Neural crest cell (in vitro differentiated cells): ENCODE measurements at places on chromosomes 3 and 15.

- H3K36me3 ChIP-seq = no peaks in the 10 kb centered on the region
- H3K27ac ChIP-seq = peak overlapping the region; percentile 19
- no peak for DNase-seq
- no peaks in the 10 kb centered on the region for H3K27me3 ChIP-seq
- H3K4me1 ChIP-seq = peaks cover 14% of the 10 kb centered on the region
These were observed 14.1 kb downstream of the MYL3 start for GRCh38 chr3:46849045-46849631.

DNA sequence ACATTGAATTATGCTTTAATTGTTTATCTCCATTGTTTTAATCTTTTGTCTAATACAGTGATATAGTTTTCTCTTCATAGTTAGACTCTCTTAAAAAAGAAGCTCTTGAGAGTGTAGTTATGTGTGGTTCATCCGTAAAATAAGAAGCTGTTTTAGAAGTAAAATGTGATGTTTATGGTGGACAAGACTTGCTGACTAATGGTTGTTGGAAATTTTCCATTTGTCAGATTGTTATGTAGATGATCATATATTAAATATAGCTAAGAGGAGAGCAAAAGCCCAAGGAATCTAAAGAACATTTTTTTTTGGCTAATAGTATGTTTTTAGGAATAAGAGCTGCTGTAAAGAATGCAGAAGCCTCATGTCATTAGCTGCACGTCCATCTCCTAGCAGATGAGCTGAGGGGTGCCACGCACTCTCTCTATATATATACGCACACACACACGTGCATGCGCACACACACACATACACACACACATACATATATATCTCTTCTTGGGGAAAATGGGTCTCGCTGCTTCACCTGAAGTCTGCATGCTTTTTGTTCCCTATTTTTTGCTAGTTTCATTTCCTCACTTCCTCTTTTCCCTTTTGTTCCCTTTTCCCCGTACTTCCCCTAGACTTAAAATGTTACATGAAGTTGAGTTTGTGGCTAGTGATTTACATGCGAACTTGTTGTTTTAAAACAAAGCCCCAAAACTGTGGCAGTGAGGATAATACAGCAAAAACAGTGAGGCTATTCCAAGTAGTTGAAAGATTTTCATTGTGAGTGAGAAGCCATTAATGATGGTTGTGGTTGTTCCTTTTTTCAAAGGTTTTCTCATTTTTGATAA lies 107.8 kb downstream of the MBNL1 start:
- H3K36me3 ChIP-seq = peaks cover 12% of the 10 kb centered on the region
- no peak for DNase-seq
- no peaks in the 10 kb centered on the region for H3K27me3 ChIP-seq
- no peak overlapping the region for H3K27ac ChIP-seq
- H3K4me1 ChIP-seq = peaks cover 19% of the 10 kb centered on the region
- H3K4me3 ChIP-seq = no peak overlapping the region

DNA sequence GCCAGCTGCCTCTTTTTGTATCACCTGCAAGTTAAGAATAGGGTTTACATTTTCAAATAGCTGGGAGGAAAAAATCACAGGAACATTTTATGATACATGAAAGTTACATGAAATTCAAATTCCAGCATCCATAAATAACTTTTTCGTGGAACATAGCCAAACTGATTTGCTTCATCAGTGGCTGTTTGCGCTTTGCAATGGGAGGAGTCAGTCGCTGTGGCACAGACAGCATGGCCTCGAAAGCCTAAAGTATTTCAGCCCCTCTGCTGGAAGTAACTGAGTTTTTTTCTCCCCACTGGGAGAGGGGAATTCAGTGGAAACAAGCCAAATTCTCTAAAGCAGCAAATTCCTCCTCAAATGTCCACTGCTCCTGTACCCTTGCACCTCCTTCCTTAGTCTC lies 271.9 kb downstream of the SUCLG2 start:
- H3K36me3 ChIP-seq = peaks cover 3% of the 10 kb centered on the region
- H3K4me1 ChIP-seq = no peaks in the 10 kb centered on the region
- no peak for DNase-seq
- no peak overlapping the region for H3K4me3 ChIP-seq
- no peak overlapping the region for H3K27ac ChIP-seq

DNA sequence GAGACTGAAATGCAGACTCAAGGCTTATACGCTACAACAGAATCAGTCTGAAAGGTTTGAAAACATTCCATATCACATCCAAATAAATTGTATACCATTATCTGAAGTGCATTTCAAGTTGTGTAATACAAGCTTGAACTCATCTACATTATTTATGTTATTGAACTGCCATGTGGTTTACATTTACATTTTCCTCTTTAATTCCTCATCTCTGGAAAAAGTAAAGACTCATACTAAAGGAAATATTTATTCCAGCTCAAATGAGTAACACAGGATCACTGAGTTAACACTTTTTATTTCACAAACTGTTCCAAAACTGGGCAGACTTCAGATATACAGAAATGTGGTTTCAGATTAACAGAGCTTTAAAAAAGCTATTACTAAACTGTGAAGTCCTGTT lies 282.5 kb downstream of the ULK4 start:
- H3K27me3 ChIP-seq = no peaks in the 10 kb centered on the region
- no peaks in the 10 kb centered on the region for H3K36me3 ChIP-seq
- no peak for DNase-seq
- no peak overlapping the region for H3K27ac ChIP-seq
- H3K4me1 ChIP-seq = no peaks in the 10 kb centered on the region

GRCh38 chr3:72836923-72837322 lies 11.3 kb downstream of the SHQ1 start:
- no peaks in the 10 kb centered on the region for H3K4me1 ChIP-seq
- DNase-seq = no peak
- H3K27ac ChIP-seq = no peak overlapping the region

GRCh38 chr3:159669766-159670165 lies 318.9 kb upstream of the IL12A start:
- no peak for DNase-seq
- no peaks in the 10 kb centered on the region for H3K36me3 ChIP-seq
- no peaks in the 10 kb centered on the region for H3K27me3 ChIP-seq
- no peak overlapping the region for H3K27ac ChIP-seq
- H3K4me3 ChIP-seq = no peak overlapping the region
- H3K4me1 ChIP-seq = no peaks in the 10 kb centered on the region

GRCh38 chr15:39579487-39580116 lies 1.3 kb upstream of the THBS1 start:
- H3K36me3 ChIP-seq = peaks cover 5% of the 10 kb centered on the region
- peaks cover 25% of the 10 kb centered on the region for H3K27me3 ChIP-seq

GRCh38 chr15:58521293-58521991 lies 89.7 kb downstream of the LIPC start:
- DNase-seq = no peak
- no peaks in the 10 kb centered on the region for H3K27me3 ChIP-seq
- H3K27ac ChIP-seq = peak overlapping the region; percentile 43
- no peak overlapping the region for H3K4me3 ChIP-seq

DNA sequence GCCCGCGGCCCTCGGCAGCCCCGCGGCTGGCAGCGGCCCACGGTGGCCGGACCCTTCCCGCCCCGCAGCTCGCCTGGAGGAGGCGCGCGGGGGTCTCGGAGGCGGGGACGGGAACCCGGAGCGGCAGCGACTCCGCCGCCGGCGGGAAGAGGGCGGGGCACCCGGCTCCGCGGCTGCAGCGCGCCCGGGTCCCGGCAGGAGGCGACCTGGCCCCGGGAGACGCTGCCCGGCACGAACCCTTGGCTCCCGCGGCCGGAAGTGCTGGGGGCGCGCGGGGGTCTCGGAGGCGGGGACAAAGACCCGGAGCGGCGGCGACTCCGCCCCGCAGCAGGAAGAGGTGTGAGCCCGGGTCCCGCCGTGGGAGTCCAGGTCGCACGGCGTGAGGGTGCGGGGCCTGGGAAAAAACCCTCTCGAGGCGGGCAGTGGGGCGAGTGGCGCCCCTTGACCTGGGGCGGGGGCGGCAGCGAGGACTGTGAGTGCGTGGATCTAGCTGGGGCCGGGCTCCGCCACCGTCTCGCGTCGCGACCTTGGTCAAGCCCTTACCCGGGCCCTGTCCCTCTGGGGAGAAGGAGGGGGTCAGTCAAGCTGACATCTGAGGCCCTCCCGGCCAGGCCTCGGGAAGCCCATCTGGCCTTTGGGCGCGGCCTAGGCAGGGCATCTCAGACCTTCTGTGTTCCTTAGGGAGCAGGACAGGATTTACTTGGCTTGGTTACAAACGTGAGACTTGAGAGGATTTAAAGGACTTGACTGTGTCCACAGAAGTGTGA lies at the start of gene CIB2:
Gene CIB2 (minus strand): TSS at position 151 of the 767 bp plus-strand sequence. CDS start 230 bp downstream, outside the sequence.
- no peaks in the 10 kb centered on the region for H3K36me3 ChIP-seq
- peaks cover 17% of the 10 kb centered on the region for H3K4me1 ChIP-seq
- H3K27me3 ChIP-seq = no peaks in the 10 kb centered on the region
- H3K27ac ChIP-seq = peak within 1 kb of the TSS; percentile 94
- peak; percentile 87 for DNase-seq
- H3K4me3 ChIP-seq = peak within 1 kb of the TSS; percentile 86

GRCh38 chr3:155512175-155512866 lies 218.8 kb upstream of the STRIT1 start:
- no peak for DNase-seq
- peaks cover 26% of the 10 kb centered on the region for H3K36me3 ChIP-seq
- H3K4me1 ChIP-seq = peaks cover 8% of the 10 kb centered on the region
- H3K27ac ChIP-seq = no peak overlapping the region
- H3K4me3 ChIP-seq = peak overlapping the region; percentile 2

DNA sequence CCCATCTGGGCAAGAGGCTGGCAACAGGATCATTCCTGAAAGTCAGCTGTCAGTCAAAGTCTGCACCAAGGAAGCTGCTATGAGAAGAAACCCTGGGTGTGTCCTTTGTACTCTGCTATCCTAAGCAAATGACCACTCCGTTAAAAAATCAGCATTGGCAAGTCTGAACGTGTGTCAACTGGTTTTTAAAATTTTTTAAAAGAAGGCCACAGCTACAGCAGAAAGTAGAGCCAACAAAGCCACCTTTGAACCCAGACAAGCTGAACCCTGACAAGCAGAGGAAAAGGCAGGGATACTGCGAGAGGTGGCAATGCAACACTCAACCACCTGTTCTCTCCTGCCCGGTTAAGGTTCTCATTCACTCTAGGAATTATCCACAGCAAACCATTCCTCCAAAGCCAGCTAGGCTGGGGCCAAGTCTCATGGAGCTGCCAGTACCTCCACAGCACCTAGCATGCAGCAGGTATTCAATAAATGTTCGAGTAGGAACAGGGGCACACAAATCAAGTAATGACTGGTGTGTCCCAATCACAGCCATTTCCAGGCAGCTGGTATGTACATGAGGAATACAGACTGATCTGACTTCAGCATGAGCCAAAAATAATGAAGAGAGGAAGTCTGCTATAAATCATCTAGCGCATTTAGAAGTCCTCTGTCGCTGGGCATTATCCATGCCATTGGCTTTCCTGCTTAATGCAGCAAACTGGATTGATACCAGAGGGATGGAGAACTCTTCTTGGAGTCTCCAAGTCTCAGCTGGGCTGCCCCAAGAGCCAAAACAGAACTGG lies 76.0 kb downstream of the ADCY5 start:
- H3K27ac ChIP-seq = no peak overlapping the region
- no peak overlapping the region for H3K4me3 ChIP-seq

GRCh38 chr3:112111785-112112402 lies 21.2 kb downstream of the GCSAM start:
- peaks cover 42% of the 10 kb centered on the region for H3K4me1 ChIP-seq
- H3K27ac ChIP-seq = no peak overlapping the region
- peak; percentile 46 for DNase-seq
- H3K36me3 ChIP-seq = peaks cover 9% of the 10 kb centered on the region

DNA sequence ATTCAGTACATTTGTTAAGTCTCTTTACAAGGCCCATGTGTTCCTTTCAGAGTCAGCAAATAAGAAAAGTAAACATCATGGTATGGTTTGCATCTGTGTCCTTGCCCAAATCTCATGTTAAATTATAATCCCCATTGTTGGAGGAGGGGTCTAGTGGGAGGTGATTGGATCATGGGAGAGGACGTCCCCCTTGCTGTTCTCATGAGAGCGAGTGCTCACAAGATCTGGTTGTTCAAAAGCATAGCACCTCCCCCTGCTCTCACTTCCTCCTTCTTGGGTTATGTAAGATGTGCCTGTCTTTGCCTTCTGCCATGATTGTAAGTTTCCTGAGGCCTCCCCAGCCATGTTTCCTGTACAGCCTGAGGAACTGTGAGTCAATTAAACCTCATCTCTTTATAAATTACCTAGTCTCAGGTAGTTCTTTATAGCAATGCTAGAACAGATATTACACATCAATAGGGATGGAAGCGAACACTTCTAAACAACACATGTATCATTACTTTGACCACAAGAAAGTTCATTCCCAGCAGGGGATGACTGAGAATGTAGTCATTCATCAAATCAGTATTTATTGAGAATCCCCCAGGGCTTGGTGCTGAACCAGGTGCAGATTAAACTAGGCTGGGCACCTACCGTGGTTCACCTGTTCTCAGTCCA lies 4.1 kb downstream of the EFCAB12 start:
- H3K4me3 ChIP-seq = no peak overlapping the region
- H3K27me3 ChIP-seq = peaks cover 6% of the 10 kb centered on the region
- no peak for DNase-seq
- peaks cover 48% of the 10 kb centered on the region for H3K4me1 ChIP-seq
- H3K36me3 ChIP-seq = peaks cover 6% of the 10 kb centered on the region
- H3K27ac ChIP-seq = peak overlapping the region; percentile 70

- no peak for DNase-seq
- H3K4me1 ChIP-seq = peaks cover 52% of the 10 kb centered on the region
- H3K27me3 ChIP-seq = peaks cover 89% of the 10 kb centered on the region
- no peak overlapping the region for H3K27ac ChIP-seq
These were observed 78.2 kb downstream of the NR2F2 start for GRCh38 chr15:96408591-96409183.

- no peak for DNase-seq
- H3K4me1 ChIP-seq = peaks cover 30% of the 10 kb centered on the region
- no peak overlapping the region for H3K27ac ChIP-seq
- H3K36me3 ChIP-seq = no peaks in the 10 kb centered on the region
- no peaks in the 10 kb centered on the region for H3K27me3 ChIP-seq
These were observed 63.9 kb downstream of the CERS3 start for GRCh38 chr15:100464888-100465287.

DNA sequence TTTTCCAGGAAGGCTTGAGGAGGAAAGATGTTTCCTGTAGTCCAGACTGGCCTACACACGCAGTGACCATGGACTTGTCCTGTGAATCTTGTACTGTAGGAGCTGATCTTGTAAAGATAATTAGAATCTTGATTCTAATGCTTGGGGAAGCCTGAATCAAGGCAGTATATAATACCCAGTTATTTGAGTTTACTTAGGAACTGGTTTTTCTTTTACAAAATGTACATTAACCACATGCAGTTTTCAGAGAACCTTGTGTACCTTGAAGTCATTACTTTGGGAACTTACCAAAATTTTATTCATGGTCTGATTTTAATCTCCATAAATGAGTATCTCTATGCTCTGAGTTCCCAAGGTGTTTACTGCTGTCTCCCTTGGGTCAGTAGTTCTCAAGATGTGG lies 439.9 kb upstream of the AZI2 start:
- DNase-seq = no peak
- no peak overlapping the region for H3K4me3 ChIP-seq
- peaks cover 10% of the 10 kb centered on the region for H3K4me1 ChIP-seq
- no peak overlapping the region for H3K27ac ChIP-seq
